Suprapubic skin (tissue), 4 donors: ENCODE measurements at places on chromosomes 12 and 14. TPM values are rescaled to one million over a fixed set of nuclear protein-coding genes. Genes with fewer than 3 reads are reported as not detected.

GRCh38 chr14:89507521-89507920 is 90.5 kb upstream of the FOXN3 start:
- H3K27ac ChIP-seq, result no peak overlapping the region
- DNase-seq, result no peak
- H3K4me3 ChIP-seq, result no peak overlapping the region
- H3K36me3 ChIP-seq, result no peaks in the 10 kb centered on the region
- H3K4me1 ChIP-seq, result peaks cover 12% of the 10 kb centered on the region
- H3K27me3 ChIP-seq, result no peaks in the 10 kb centered on the region

GRCh38 chr12:125473501-125473900 is 408.3 kb downstream of the AACS start:
- no peaks in the 10 kb centered on the region for H3K27me3 ChIP-seq
- no peaks in the 10 kb centered on the region for H3K36me3 ChIP-seq
- no peak for DNase-seq
- H3K27ac ChIP-seq, result no peak overlapping the region
- no peaks in the 10 kb centered on the region for H3K4me1 ChIP-seq
- no peak overlapping the region for H3K4me3 ChIP-seq

DNA sequence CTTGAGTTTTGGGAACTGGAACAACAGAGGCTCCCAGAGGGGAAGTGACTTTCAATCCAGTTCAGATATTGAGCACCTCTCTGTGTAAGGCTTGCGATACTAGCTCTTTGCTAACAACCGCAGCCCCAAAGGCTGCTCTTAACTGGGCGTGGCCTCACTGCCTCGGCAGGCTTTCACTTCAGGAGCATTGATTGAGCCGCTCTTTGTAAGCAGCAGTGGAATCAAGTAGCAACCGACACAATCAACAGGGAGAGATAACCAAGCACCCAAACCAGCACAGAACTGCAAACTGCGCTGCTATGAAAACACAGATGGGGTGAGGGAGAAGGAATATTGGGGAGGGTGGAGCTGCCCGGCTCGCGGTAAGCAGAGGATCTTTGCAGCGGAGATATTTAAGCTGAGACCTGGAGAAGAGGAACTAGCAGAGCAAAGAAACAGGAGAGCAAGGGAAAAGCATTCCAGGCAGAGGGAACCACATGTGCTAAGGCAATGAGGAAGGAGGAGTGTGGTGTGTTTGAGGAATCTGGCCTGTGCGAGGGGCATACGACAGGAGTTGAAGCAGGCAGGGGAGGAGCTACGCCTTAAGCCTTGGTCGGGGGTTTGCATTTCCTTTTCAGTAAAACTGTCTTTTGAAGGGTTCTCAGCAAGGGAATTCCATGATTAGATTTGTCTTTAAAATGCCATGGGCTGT is 17.3 kb upstream of the YY1 start:
- H3K4me3 ChIP-seq, result peak overlapping the region; percentile 53
- H3K36me3 ChIP-seq, result no peaks in the 10 kb centered on the region
- peak overlapping the region; percentile 75 for H3K27ac ChIP-seq
- H3K4me1 ChIP-seq, result peaks cover 32% of the 10 kb centered on the region

DNA sequence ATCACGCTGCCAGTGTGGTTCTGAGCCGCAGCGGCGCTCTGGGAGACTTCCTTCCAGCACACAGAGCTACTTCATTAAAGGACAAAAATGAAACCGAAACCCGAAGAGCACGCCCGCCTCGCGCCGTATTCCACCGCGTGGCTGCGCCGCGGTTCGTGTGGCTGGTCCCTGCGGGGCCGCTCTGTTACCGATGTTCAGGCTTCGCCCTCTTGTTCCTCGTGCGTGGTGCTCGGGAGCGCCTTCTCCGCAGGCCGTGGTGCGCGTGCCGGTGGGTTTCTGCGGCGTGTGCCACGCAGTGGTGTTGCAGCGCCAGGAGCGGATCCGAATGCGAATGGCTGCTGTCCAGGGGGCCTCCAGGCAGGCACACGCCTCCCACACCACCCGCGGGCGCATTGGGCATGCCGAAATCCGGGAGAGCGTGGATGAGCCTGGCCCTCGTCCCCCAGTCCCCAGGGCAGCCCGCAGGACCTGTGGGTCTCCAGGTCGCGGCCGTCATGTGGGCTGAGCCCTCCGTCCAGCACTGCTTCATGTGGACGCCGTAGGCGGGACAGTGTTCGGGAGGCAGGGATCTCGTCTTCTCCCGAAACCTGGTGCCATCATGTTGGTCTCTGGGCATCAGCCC is 91.2 kb downstream of the ADGRD1 start:
- no peak for DNase-seq
- peaks cover 33% of the 10 kb centered on the region for H3K4me1 ChIP-seq
- peaks cover 22% of the 10 kb centered on the region for H3K27me3 ChIP-seq
- H3K27ac ChIP-seq, result no peak overlapping the region

DNA sequence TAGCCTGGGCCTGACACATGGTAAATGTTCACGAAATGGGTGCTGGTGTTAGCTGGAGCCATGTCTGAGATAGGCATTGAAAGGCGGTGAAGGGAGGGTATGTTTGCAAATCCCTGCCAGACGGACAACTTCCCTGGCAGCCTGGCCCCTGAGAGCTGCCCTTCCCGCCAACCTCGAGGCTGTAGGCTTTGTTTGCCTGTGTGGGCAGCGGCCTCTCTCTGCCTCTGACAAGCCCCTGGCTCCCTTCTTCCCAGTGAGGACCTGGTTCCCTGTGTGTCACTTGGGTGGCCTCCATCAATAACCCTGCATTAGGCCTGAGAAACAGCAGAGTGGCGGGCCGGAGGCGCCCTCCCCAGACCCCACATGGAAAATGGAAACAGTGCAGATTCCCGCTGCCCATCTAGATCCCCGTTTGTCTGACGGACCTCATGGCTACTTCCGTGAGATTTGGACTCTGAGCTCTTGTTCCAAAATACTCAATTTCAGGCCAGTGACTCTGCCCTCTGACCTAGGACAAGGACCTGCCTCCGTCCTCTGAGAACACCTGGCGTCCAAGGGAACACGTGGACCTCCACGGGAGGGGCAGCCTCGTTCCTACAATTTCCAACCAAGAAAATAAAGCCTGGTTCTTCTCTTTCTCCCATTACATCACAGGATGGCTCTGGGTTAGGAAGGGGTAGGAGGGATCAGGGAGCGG is 325.5 kb downstream of the DPF3 start:
- H3K4me1 ChIP-seq, result no peaks in the 10 kb centered on the region
- H3K36me3 ChIP-seq, result no peaks in the 10 kb centered on the region
- H3K27ac ChIP-seq, result no peak overlapping the region
- H3K4me3 ChIP-seq, result no peak overlapping the region

GRCh38 chr12:13088496-13088895 is 15.0 kb downstream of the GSG1 start:
- peaks cover 4% of the 10 kb centered on the region for H3K4me1 ChIP-seq
- no peak overlapping the region for H3K27ac ChIP-seq
- H3K4me3 ChIP-seq, result no peak overlapping the region
- no peaks in the 10 kb centered on the region for H3K27me3 ChIP-seq

The GALNT8 gene
- total RNA-seq, result not detected

The IFNG-AS1 gene
- total RNA-seq, result not detected
